T-cell (primary cell): ENCODE measurements at places on chromosomes 2 and 18.

GRCh38 chr18:33201509-33201926 lies 239.0 kb downstream of the CCDC178 start:
- DNase-seq: no peak

DNA sequence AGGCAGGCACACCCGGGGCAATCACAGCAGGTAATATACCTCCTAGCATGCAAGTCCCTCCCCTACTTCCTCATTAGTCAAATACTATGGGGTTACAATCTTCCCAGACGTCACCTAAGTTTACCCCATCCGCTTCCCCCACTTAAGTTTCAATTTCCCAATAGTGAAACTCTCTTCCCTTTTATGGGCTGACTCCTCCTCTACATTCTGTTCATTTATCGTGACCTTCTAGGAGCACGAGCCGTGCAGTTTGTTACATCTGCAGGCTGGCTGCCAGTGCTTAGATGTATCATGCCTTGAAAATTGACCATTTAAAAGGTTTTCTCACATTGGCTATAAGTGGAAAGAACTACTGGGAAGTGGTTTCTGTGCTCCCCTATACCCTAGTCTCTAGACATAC lies 1357.8 kb upstream of the CRIM1 start:
- no peak for DNase-seq

- DNase-seq: no peak
Observed at GRCh38 chr18:10792181-10792580, 266.4 kb downstream of the NAPG start.

- no peak for DNase-seq
Observed at GRCh38 chr2:126707941-126708340, 52.0 kb downstream of the GYPC start.

- no peak for DNase-seq
Observed at GRCh38 chr2:108594982-108595464, 60.8 kb downstream of the LIMS1 start.

GRCh38 chr2:31764169-31764568 lies 183.4 kb upstream of the SRD5A2 start:
- no peak for DNase-seq

GRCh38 chr2:101120124-101120996 lies 30.8 kb downstream of the TBC1D8 start:
- DNase-seq: no peak

DNA sequence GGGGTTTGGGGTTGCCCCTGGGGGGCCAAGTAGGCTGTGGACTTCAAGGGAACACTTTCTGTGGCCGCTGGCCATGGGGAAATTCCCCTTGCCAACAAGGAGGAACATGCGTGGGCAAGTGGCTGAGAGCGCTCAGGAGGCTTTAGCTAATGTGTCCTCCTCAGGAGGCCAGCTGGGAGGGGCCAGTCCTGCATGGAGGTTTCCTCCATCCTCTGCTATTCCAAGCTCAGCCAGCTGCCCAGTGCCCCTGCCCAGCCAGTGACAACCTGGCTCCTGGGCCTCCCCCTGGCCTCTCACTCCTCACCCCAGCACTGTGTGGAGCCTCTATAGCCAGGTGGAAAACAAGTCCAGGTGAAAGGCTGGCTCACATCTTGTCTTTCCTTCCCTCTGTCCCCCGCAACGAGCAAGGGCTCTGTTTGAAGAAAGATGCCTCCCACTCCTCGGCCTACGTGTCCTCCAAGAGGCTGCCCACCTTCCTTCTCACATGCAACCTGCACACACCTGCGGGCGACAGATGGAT lies 64.4 kb upstream of the DAPL1 start:
- DNase-seq: no peak

DNA sequence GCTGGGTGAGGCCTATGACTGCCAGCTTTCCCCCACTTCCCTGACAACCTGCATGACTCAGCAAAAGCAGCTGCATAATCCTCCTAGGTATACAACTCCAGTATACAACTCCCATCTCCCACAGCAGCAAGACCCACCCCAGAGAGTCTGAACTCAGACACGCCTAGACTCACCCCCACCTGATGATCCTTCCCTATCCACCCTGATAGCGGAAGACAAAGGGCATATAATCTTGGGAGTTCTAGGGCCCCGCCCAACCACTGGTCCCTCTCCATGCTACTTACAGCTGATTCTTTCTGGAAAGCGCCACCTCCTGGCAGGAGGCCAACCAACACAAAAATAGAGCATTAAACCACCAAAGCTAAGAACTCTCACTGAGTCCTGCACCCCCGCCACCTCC lies 296.5 kb downstream of the DCC start:
- no peak for DNase-seq

DNA sequence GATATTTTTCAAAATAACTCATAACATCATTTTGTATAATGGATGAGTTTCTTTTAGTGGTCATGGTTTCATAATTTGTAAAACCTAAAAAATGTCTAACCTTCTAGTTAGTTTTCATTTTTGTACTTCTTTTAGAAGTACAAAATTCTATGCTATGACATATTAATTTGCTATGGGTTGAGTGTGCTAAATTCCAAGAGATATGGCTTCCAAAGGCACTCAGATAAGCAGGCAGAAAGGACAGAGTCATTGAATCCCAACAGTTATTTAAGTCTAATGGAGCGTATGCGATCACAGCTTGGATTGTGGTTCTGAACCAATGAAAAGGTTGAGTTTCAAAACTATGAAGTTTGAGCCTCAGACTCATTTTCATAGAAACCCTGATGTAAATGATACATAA lies 37.0 kb downstream of the GCG start:
- no peak for DNase-seq

DNA sequence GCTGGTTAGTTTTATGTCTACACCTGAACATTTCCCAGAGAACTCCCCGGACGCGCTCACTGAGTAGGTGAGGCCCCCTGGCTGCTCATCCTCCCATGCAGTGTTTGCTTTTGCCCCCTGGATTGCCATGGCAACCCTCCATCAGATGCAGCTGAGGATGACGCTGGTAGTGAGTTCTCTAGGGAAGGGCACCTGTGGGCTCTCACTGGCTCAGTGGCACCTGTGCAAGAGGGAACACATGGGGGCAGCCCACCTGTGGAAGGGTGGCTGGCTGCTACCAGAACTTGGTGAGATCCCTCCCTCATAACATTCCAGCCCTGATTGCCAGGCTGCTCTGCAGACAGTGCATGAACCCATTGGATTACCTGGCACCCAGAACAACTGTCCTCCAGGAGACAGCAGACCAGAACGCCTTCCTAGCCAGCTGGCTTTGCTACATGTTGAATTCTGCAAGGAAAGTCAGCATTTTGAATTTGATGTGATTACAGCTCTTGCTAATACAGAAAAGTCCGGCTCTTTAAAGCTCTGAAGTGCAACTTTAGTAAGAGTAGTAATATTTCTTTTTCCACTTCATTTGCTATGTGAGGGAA lies 21.7 kb downstream of the COA5 start:
- DNase-seq: no peak

- no peak for DNase-seq
Observed at GRCh38 chr2:113124181-113124961, 3.0 kb upstream of the IL1RN start.

- no peak for DNase-seq
Observed at GRCh38 chr2:96140941-96141623, 2.8 kb upstream of the ASTL start.

DNA sequence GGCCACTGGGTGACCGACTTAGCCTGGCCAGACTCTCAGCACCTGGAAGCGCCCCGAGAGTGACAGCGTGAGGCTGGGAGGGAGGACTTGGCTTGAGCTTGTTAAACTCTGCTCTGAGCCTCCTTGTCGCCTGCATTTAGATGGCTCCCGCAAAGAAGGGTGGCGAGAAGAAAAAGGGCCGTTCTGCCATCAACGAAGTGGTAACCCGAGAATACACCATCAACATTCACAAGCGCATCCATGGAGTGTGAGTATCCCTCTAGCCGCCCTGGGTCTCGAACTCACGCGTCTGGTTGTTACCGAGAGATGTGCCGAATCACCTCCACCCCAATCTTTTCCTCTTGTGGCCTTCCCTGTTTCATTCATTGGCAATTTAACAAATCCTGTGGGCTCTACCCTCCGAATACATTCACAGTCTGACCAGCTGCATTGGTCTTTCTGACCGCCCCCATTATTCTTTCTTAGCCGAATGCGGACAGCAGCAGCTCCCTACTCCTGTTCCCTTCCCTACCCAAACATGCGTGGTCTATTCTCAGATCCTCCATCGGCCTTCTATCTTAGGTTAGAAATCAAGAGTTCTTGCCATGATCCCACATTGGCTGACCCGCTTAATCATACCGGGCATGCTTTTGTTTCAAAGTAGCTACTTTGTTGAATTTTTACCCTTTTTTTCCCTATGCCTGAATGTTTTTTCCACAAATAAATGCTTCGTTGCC lies 631 bp downstream of the RPL31 start:
- no peak for DNase-seq

- no peak for DNase-seq
Observed at GRCh38 chr2:86492048-86492453, 50.9 kb downstream of the KDM3A start.

DNA sequence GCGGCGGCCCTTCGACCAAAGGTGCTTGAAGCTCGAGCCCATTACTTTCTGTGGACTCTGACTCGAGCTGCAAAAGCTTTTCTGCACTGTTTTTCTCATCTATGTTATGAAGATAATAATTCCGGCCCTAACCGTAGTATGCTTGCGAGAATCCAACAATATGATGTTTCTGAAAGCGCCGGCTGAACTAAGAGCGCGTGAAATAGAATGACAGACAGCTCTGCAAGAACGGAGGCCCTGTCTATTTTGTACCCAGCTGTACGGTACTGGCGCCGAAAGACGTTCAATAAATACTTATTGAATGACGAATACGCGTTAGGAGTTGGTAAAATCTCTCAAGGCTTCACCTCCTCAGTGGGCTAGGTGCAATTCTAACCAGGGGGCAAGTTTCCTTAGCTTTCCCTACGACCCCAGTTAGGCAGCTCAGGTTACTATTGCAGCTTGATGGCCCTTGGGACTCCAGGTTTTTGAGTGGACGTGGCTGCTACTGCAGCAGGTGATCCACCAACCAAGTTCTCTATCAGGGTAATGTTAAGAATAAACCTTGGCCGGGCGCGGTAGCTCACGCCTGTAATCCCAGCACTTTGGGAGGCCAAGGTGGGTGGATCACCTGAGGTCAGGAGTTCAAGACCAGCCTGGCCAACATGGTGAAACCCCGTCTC lies 570 bp downstream of the SCRN3 start:
- peak; percentile 15 for DNase-seq

GRCh38 chr18:25189391-25190185 lies 162.4 kb downstream of the ZNF521 start:
- DNase-seq: no peak

DNA sequence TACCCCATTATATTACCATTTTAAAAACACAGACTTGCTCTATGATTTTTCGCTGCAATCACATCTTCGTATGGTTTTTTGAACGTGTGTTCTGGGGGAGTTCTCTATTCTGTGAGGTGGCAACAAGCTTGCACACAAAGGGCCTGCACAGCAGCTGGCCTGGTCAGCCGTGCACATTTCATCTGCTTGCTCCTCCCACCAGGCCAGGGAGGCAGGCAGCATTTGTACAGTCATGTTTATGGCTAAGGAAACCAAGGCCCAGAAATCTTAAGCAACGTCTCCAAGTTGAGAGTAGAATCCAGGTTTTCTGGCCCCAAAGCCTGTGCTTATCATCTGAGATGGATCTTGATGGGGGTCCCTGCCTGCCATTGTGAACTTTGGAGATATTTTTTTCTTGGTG lies 106.4 kb upstream of the SMIM21 start:
- no peak for DNase-seq

GRCh38 chr2:119378566-119378965 lies 11.8 kb downstream of the DBI start:
- no peak for DNase-seq
